ENCODE measurements at places on chromosomes 12 and 14. TPM values are rescaled to one million over a fixed set of nuclear protein-coding genes. Genes with fewer than 3 reads are reported as not detected.

GRCh38 chr14:34935488-34935887 lies 47.3 kb upstream of the SRP54 start:
- no peaks in the 10 kb centered on the region for H3K27me3 ChIP-seq
- no peaks in the 10 kb centered on the region for H3K36me3 ChIP-seq
- H3K4me1 ChIP-seq, result no peaks in the 10 kb centered on the region
- no peak for DNase-seq
- no peak overlapping the region for H3K27ac ChIP-seq

DNA sequence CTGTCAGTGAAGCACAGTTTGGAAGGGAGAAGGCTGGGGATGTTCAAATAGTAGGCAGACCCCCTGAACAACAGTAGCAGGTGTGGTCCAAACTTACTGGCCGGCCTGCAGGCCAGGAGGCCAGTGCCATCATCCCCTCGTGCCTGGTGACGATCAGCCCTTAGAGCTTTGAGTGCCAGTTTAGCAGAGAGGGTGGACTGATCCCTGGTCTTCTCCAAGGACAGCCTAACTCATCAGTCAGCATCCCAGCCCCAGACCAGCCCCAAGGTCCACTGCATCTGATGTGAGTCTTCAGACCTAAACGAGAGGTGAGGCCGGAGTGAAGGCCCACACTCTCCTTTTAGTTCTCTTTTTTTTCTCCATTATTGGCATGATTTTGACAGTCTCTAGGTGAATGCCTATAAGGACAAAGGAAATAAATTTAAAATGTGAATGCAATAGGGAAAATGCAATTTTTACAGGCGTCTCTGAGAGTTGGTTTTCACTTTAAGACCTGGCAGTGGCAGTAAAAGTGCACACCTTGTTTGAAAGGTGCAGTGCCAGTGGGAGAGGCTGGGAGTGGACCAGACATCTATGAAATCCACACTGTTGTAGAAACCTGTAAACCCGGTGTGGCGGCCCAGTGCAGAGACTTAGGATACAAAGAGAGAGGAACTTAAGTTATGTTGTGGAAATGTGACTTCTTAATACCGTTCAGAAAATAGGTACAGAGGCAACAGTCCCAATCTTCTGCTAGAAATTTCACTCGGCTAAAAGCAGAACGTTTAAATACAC lies 311.2 kb downstream of the CACNA1C start:
- H3K27me3 ChIP-seq, result no peaks in the 10 kb centered on the region
- no peak for DNase-seq
- H3K4me3 ChIP-seq, result no peak overlapping the region
- H3K36me3 ChIP-seq, result no peaks in the 10 kb centered on the region

- DNase-seq, result no peak
- peaks cover 79% of the 10 kb centered on the region for H3K36me3 ChIP-seq
- no peak overlapping the region for H3K4me3 ChIP-seq
Measured at GRCh38 chr12:51115533-51115932, 32.1 kb upstream of the CSRNP2 start.

GRCh38 chr12:46370792-46371717 lies 1.5 kb downstream of the SLC38A2 start:
- peak overlapping the region; percentile 99 for H3K27ac ChIP-seq
- H3K27me3 ChIP-seq, result no peaks in the 10 kb centered on the region
- peaks cover 54% of the 10 kb centered on the region for H3K4me1 ChIP-seq
- H3K36me3 ChIP-seq, result peaks cover 51% of the 10 kb centered on the region
- peak overlapping the region; percentile 95 for H3K4me3 ChIP-seq
- DNase-seq, result peak; percentile 97

DNA sequence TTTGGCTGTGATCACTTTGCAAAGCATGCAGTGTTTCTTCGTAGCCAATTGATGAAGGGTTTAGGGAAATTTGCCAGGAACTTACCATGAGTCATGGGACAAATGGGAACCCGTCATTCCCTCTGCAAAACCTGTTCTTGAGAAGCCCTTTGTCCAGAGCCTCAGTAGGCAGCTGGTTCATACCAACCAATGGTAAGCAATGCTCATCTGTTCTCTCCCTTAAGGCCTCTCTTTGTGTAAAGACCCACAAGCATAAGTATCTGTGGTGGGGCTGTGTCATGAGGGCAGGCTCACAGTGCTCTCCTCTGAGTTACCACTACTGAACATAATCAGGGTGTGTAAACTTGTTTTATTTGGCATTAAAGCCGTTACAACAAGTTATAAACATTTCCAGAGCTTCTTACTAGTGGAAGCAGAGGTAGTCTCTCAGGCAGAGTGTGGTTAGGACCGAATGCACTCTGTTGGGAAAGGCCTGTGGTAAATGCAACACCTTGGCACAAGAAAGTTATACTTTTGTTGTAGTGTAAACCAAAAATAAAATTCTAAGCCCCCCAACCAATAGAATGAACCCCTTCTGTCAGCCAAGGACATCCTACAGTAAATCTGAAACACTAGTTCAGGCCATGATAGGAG lies 119.8 kb downstream of the SINHCAF start:
- H3K27ac ChIP-seq, result no peak overlapping the region
- no peak for DNase-seq
- H3K4me3 ChIP-seq, result no peak overlapping the region
- no peaks in the 10 kb centered on the region for H3K4me1 ChIP-seq

DNA sequence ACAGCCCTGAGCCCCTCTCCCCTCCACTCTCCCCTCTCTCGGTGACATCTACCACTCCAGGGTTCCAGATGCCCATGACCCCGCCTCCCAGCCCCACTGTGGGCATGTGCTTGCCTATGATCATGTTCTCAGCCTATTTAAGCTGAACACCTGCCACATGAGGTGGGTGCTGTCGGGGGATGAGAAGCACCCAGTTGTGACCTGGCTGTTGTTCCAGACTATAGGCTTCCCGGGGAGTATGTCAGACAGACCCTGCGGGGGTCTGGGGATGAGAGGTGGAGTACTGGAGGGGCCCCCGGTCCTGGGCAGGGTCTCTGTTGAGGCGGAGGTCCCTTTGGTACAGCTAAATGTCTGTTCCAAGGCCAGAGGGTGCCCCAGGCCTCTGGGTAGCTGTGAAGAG lies 6.0 kb downstream of the VSX2 start:
- H3K4me3 ChIP-seq, result no peak overlapping the region
- peaks cover 15% of the 10 kb centered on the region for H3K4me1 ChIP-seq
- H3K36me3 ChIP-seq, result no peaks in the 10 kb centered on the region
- H3K27me3 ChIP-seq, result peaks cover 66% of the 10 kb centered on the region
- no peak for DNase-seq

DNA sequence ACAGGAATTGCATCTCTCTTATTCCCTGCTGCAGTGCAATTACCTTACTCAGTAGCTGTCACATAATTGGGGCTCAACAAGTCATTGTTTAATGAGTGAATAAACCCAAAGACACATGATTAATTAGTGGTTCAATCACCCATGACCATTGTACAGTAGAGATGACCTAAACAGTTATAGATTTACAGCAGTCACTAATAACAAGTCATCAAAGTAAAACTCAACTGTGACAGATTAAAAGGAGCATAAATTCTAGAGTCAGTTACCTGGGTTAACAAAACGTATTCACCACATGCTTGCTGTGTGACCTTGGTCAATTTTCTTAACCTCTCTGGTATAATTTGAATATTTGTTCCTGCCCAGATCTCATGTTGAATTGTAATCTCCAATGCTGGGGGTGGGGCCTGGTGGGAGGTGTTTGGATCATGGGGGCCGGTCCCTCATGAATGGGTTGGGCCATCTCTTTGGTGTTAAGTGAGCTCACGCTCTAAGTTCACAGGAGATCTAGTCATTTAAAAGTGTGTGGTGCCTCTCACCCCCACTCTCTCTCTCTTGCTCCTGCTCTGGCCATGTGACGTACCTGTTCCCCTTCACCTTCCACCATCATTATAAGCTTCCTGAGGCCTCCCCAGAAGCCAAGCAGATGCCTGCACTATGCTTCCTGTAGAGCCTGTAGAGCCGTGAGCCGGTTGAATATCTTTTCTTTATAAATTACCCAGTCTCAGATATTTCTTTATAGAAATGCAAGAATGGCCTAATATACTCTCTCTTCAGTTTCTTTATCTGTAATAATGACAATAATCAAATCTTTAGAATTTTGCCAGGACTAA lies 141.9 kb upstream of the PLEKHG7 start:
- H3K4me3 ChIP-seq, result no peak overlapping the region
- peak overlapping the region; percentile 79 for H3K27ac ChIP-seq
- peaks cover 33% of the 10 kb centered on the region for H3K4me1 ChIP-seq
- no peaks in the 10 kb centered on the region for H3K27me3 ChIP-seq

DNA sequence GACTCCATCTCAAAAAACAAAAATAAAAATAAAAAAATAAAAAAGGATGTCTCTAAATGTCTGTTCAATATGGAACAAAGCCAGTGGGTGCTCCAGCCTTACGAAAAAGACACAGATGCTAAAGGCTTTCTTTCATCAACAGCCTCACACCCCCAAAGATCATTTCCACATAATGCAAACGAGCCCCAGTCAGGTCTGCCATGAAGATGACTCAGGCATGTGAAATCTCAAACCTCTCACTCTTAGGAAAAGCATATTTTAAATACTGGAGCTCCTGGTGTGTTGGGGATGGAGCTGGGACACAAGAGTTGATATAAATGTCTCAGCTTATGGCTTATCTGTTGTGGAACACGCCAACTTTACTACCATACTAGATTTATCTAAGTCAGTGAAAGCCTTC lies 49.9 kb upstream of the PLXNC1 start:
- H3K27me3 ChIP-seq, result no peaks in the 10 kb centered on the region
- no peak overlapping the region for H3K27ac ChIP-seq
- peaks cover 5% of the 10 kb centered on the region for H3K4me1 ChIP-seq
- H3K4me3 ChIP-seq, result no peak overlapping the region
- H3K36me3 ChIP-seq, result no peaks in the 10 kb centered on the region

GRCh38 chr14:54001189-54001878 lies 44.7 kb upstream of the BMP4 start:
- no peak for DNase-seq
- H3K4me1 ChIP-seq, result no peaks in the 10 kb centered on the region
- no peaks in the 10 kb centered on the region for H3K27me3 ChIP-seq
- no peaks in the 10 kb centered on the region for H3K36me3 ChIP-seq
- no peak overlapping the region for H3K4me3 ChIP-seq

GRCh38 chr14:104657101-104657524 lies 32.3 kb upstream of the INF2 start:
- peaks cover 10% of the 10 kb centered on the region for H3K27me3 ChIP-seq
- no peaks in the 10 kb centered on the region for H3K4me1 ChIP-seq
- H3K4me3 ChIP-seq, result no peak overlapping the region
- H3K27ac ChIP-seq, result no peak overlapping the region
- no peak for DNase-seq
- H3K36me3 ChIP-seq, result no peaks in the 10 kb centered on the region

- no peaks in the 10 kb centered on the region for H3K4me1 ChIP-seq
- no peaks in the 10 kb centered on the region for H3K27me3 ChIP-seq
- no peak overlapping the region for H3K4me3 ChIP-seq
- H3K27ac ChIP-seq, result no peak overlapping the region
- DNase-seq, result peak; percentile 7
- H3K36me3 ChIP-seq, result no peaks in the 10 kb centered on the region
Measured at GRCh38 chr12:66755727-66756395, 77.0 kb upstream of the GRIP1 start.

GRCh38 chr14:76939015-76939742 lies 89.3 kb downstream of the IRF2BPL start:
- no peak overlapping the region for H3K4me3 ChIP-seq
- H3K36me3 ChIP-seq, result no peaks in the 10 kb centered on the region
- H3K27me3 ChIP-seq, result no peaks in the 10 kb centered on the region

DNA sequence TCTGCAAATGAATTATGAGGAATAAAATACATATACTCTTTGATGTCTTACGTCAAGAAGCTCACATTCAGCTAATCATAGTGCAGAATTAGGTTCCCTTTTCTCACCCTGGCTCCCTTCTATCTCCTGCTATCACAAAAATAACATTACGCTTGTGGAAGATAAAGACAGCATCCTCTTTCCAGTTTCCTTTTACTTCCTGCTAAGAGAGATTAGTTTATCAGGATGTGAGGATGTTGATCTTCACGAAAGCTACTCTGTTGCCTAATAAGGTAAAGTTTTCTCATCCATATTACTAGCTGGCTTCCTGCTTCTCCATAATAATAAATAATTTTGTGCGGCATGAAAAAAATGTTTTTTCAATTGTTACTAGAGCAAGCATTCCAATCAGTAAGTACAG lies 217.7 kb upstream of the DCN start:
- no peaks in the 10 kb centered on the region for H3K4me1 ChIP-seq
- H3K27ac ChIP-seq, result no peak overlapping the region
- no peak overlapping the region for H3K4me3 ChIP-seq

- peak overlapping the region; percentile 48 for H3K27ac ChIP-seq
- no peaks in the 10 kb centered on the region for H3K36me3 ChIP-seq
- no peaks in the 10 kb centered on the region for H3K4me1 ChIP-seq
- H3K4me3 ChIP-seq, result no peak overlapping the region
- H3K27me3 ChIP-seq, result no peaks in the 10 kb centered on the region
Measured at GRCh38 chr12:18837025-18837424, 99.1 kb downstream of the CAPZA3 start.

- no peak for DNase-seq
- H3K27me3 ChIP-seq, result no peaks in the 10 kb centered on the region
- no peak overlapping the region for H3K4me3 ChIP-seq
- H3K4me1 ChIP-seq, result peaks cover 5% of the 10 kb centered on the region
- no peak overlapping the region for H3K27ac ChIP-seq
Measured at GRCh38 chr14:73014105-73014504, 12.8 kb downstream of the ZFYVE1 start.

GRCh38 chr12:91846466-91847055 lies 299.1 kb downstream of the BTG1 start:
- H3K27ac ChIP-seq, result no peak overlapping the region
- no peaks in the 10 kb centered on the region for H3K27me3 ChIP-seq
- no peak for DNase-seq
- H3K4me3 ChIP-seq, result no peak overlapping the region
- H3K4me1 ChIP-seq, result no peaks in the 10 kb centered on the region

DNA sequence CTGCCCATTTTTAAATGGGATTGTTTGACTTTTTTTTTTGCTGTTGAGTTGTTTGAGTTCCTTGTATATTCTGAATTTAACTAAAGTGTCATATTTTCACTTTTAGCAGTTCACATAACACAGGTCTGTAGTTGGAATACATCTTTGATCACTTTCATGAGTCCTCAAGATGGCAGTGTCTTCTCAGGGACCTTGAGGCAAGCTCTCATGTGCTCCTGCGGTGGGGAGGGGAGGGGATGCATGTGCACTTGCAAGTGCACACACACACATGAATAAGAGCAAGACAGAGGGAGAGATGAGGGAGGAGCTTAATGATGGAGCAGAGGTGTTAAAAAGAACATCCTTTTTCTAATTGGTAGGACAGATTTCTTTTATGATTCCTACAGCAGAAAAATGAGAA lies 291.4 kb upstream of the OR4E1 start:
- no peaks in the 10 kb centered on the region for H3K4me1 ChIP-seq
- no peak for DNase-seq
- no peak overlapping the region for H3K4me3 ChIP-seq

GRCh38 chr12:100675432-100675831 lies 101.9 kb downstream of the GAS2L3 start:
- no peak overlapping the region for H3K4me3 ChIP-seq
- no peaks in the 10 kb centered on the region for H3K4me1 ChIP-seq
- no peaks in the 10 kb centered on the region for H3K36me3 ChIP-seq
- H3K27ac ChIP-seq, result no peak overlapping the region

Gene TMTC3
- 33.6 TPM for total RNA-seq

Gene SIX1
- total RNA-seq, result 8.0 TPM

Gene MRPL52
- total RNA-seq, result 194 TPM

Gene TAS2R9
- total RNA-seq, result not detected

Gene BTBD6
- 25.2 TPM for total RNA-seq

Gene JPH4
- total RNA-seq, result 0.58 TPM

Gene SLC35F4
- not detected for total RNA-seq

Gene NELL2
- total RNA-seq, result 1.9 TPM

Measured in stomach (tissue), 19 donors.